ENCODE measurements at places on chromosomes 3 and 15.

DNA sequence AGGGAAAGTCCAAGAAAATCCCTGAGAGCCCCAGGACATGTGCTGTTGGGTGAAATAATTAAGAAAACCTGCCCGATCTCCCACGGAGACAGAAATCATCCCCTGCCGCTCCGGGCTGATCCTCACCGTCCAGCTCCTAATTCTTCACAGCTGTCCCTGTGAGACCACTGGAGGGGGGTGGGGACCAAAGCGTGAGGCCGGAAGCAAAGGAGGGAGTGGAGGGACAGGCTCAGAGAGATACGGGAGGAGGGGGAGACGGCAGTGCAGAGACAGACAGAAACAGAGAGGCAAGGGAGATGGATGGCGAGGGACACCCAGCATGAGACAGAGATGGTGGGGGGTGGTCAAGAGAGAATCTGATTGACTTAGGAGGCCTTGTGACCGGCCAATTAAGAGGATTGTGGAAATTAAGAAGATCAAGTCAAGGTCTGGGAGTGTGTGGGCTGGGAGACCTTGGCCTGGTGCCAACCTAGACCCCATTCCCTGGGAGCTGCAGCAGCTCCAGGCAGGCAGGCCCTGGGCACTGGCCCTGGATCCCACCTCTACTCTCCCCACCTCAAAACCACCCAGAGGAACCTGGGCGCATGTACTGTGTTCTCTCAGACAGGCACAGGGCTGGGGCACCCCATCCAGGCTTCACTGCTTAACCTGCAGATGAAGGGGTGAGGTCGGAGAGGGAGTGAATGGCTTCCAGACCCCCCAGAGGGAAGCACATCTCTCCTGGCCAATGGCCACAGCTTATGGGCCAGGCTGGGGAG, 113.2 kb upstream of the ALDH1A3 start:
- DNase-seq = peak; percentile 9

- peak; percentile 52 for DNase-seq
Measured at GRCh38 chr15:78909791-78910228, 35.0 kb downstream of the CTSH start.

- DNase-seq = no peak
Measured at GRCh38 chr15:31268108-31268501, 58.5 kb upstream of the KLF13 start.

- DNase-seq = no peak
Measured at GRCh38 chr15:48851956-48852355, 26.0 kb upstream of the EID1 start.

DNA sequence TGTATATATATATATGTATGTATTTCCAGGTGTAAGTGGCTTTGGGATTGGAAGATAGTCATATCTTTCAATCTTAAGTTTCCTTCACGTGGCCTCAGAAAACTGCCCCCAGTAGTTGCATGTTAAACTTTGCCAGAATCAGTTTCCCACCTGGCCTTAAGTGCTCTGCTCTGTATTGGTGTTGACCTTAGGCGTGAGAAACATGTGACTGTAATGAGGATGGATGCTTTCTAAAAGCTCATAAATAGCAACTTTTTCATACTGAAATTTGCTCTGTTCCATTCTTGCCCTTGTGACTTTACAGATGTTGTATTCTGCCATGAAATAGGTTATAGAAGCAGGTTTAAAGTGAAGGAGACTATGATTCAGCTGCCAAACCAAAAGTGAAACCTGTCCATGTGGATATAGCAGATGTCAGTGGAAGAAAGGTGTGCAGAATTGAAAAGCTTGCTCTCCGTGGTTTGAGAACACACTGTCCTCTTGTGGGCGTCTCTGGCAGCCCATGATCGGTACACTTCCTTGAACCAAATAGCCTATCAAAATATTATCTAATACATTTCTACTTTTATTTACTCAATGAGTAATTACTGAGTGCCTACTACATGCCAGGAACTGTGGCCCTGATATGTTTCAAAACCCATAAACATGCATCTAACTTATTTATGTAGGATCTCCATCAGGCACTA, 15.8 kb downstream of the SCG5 start:
- DNase-seq = peak; percentile 23

DNA sequence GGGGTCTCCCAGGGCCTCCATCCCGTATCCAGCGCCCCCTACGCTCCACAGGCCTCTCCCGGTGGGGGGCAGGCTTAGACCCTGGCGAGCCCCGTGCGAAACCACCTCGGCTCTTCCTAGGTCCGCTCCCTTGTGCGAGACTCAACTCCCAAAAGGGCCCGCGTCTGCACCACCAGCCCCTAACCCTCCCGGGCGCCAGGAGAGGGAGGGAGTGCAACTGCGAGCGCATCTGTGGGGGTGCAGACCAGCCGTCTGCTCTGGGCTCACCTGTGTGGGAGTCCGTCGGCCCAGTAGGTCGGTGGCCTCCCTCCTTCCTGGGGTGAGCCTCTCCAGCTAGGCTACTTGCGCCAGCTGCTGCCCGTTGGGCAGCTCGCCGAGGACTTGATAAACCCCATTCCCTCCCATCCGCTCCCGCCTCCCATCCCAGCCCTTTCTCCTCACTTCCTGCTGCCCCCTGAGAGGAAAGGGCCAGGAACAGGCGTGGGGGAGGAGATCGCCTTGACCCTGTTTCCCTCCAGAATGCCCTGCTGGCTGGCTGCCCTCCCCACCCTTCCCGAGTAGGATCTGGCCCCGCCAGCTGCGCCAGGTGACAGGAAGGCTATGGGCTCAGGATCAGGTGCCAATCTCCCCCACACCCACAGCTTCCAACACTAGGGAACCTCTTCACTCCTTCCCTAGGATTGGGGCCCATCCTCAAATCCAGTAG, at the start of gene HYAL2:
Gene HYAL2, minus strand, starts transcription at position 360 of the 706 bp plus-strand sequence. CDS start 2,256 bp downstream, outside the sequence.
- DNase-seq = no peak

GRCh38 chr3:12049675-12050074, 45.5 kb downstream of the SYN2 start:
- DNase-seq = no peak

- no peak for DNase-seq
Measured at GRCh38 chr15:61936528-61937195, 123.6 kb downstream of the VPS13C start.

DNA sequence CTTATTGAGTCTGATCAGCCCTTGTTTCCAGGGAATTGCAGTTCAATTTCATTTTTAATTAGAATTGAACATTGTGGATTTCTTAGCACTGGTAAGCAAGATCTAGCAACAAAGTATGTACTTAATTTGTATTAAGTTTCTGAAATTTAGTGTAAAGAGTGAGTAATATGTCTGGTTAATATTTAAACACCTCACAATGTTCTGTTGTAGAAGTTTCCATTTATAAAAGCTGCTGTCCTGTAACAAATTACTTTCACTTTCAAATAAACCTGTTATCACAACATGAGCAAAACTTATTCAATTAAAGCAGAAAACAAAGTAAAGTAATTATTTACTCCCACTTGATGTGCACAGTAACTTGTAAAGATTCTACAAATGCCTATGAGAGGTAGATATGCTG, 448.5 kb downstream of the NAALADL2 start:
- no peak for DNase-seq

- no peak for DNase-seq
Measured at GRCh38 chr15:70014331-70014730, 83.4 kb downstream of the TLE3 start.

DNA sequence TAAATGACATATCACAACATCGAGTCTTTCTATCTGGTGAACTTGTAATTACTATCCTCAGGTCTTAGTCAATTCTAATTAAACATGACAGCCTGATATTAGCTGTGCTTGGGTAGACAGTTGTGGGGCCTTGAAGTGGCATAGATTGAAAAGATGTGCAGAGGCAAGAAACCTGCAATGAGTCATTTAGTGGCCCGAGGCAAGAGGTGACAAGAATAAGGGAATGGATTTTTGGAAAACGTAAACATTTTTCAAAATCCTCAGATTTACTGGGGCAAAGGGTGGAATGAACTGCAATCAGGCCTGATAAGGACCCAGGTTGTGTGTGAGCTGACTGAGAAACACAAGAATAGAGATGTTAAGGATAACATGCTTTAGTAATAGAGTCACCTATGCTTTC, 29.5 kb upstream of the ULK4 start:
- DNase-seq = no peak

- DNase-seq = no peak
Measured at GRCh38 chr15:70159713-70160009, 61.9 kb upstream of the TLE3 start.

DNA sequence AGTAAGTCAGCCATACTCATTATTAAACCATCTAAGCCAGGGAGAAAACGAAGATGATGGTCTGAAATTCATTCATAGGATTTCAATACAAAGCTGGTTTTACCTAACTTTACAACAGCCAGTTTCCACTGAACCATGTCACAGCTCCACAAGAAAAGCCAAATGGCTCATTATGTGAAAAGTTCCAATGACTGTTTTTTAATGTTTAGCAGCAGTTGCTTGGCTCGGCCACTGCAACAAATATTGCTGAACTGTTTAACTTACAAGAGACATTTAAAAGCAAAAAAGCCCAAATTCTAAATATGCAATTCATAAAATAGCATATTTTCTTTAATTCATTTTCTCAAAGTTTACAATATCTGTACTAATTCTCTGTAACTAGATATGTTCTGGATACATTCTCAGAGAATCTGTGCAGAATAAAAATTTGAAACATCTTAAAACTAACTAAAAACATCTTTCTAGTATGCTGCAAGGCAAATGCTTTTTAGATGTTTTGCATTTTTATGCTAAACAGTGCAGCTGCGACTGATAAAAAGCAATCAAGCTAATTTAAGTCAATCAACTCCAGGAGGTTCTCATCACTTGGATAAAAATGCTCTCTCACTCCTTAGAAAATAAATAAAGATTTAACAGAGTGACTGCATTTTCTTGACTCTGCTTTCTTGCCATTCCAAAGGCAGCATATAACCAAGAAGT, 356.5 kb downstream of the ERC2 start:
- no peak for DNase-seq
